CD4-positive, alpha-beta T cell treated with Interleukin-15 for 1 hour (primary cell): ENCODE measurements at places on chromosomes 3 and 15.

DNA sequence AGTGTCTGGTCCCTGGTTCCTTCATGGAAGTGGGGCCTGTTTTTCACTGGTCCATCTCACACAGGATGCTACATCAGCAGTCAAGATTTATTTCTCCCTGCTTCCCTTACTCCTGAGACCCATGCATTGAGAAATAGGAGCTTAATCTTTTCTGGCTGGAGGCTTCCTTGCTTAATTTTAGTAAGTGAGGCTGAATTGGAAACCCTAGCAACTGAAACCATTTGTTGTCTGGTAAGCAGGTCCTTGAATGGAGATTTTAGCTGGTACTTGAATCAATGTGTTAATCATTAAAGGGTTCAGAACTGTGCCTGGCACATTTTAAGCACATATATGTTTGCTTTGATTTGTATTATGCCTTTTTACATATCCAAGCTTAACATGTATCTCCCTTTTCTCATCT, 20.2 kb upstream of the MEF2A start:
- no peak for DNase-seq

DNA sequence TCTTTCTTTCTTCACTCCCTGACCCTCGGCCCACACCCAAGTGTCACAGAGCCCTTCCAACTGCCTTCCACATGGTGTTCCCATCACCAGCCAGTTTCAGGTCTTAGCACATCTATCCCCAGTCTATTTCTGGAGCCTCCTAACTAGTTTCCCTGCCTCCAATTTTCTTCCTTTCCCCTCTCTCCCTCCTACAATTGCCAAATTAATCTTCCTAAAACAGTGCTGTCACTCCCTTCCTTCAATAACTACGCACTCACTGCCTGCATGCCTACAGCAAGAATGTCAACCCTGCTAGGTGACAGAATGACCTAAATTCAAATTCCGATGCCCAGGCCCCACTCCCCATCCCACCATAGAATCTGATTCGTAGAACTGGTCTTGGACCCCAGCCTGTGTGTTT, 36.1 kb upstream of the CA12 start:
- DNase-seq, result no peak

DNA sequence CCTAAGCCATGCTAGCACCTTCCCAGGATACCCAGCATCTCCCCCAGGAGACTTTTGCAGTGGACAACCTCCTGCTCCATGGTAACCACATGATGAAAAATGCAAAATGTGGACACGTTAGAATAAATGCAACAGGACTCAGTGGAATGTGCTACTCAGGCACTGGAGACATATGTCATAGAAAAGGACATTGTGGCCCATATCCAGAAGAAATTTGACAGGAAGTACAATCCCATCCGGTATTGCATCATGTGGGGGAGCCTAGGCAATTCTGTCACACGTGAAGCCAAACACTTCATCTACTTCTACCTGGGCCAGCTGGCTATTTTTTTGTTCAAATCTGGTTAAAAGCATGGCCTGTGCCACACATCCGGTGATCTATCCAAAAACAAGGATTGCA, 227.2 kb upstream of the GPR149 start:
- no peak for DNase-seq

- DNase-seq, result no peak
Measured at GRCh38 chr15:80191897-80192595, 39.2 kb downstream of the FAH start.

DNA sequence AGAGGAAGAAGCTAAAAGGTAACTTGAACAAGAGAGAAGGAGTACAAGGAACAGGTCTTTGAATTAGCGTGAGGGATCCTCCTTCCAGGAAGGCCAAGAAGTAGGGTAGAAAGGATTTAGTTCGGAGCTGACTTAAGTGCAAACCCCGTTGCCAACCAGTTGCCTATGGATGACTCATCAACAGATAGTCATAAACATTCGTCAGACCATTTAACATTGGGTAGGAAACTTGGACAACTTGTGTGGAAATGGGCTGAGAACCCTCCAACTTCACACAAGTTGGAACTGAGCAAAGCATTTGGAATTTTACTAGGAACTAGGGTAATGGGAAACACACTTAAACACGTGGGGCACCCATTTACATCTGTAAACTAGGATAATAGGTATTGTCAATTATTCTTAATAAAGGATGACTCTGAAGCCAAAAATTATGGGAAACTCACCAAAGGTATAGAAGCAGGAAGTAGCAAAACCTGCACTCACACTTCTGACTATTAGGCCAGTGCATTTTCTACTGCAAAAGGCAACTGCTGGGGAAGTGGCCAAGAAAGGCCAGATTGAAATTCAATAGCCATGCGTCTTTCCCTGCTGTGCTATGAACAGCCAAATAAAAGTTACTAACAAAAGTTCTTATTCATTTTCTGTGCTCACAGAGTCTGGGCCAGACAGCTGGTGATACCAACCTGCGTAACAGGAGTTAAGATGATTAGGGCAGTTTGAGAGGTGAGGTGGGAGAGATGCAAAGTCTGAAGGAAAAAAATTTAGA, 174.5 kb upstream of the TMC3 start:
- DNase-seq, result no peak

- DNase-seq, result no peak
Measured at GRCh38 chr3:41434781-41435180, 235.5 kb downstream of the CTNNB1 start.

DNA sequence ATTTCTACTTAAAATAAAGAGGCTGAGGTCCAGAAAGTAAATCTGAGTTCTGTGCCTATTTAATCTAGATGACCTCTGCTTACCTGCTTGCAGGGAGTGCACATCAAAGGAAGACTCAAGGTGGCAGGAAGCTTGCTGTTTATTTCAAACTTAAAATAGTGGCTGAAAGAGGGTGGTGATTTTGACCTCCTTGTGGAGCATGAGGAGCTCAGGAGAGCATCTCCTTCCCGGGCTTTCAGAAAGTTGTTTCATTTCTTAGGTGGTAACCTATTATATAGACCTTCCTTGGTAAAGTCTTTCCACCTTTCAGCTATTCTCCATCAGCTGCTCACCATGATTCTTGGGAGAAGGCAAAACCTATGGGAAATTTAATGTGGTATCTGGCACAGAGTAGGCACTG, 494 bp downstream of the GCSAM start:
- no peak for DNase-seq

DNA sequence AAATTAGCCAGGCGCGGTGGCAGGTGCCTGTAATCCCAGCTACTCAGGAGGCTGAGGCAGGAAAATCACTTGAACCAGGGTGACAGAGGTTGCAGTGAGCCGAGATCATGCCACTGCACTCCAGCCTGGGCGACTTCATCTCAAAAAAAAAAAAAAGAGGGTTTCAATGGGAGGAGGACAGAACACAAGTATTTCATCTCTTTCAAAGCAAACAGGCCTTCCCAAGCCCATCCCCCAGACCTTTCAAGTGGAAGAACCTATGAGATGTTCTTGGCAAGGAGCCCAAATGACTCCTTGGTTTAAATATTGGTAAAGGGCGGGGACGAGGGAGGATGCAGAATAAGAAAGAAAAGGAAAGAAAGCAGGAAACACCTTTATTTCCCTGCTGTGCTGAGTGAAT, 62.2 kb upstream of the MCF2L2 start:
- DNase-seq, result no peak

DNA sequence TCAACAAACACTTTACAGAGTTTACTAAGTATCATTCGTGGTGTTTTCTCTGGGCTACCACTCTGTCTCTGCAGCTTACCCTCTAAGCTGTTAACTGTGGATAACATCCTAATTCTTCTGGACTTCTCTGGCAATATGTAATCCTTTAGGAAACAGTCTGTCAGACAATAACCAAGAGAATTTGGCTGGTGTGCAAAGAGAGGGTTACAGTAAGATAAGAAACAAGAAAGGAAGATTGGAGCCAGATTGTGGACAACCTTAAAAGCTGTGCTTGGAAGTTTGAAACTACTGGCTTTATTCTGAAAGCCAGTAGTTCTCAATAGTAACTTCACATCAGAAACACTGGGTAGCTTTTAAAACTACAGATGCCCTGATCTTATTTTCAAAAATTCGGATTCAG, 778 bp downstream of the ARL6 start:
- DNase-seq, result no peak
